Frontal cortex (tissue), 4 donors: ENCODE measurements at places on chromosomes 5 and 9.

DNA sequence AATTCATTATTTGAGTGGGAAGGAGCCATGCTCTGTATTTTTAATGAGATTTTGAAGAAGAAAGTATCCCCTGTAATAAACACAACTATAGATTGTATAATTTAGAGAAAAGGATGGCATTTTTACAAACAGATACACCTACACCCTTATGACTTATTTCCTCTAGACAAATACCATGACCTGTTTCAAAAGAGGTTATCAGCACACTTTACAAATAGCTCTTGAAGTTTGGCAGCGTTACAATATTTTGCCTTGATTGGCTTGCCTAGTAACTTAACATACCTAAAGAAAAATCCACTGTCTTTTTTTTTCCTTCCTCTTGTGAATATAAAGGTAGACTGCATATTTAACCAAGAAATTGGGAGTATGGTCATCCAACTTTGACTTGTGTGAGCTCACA lies 28.5 kb upstream of the CETN3 start:
- no peak for DNase-seq

DNA sequence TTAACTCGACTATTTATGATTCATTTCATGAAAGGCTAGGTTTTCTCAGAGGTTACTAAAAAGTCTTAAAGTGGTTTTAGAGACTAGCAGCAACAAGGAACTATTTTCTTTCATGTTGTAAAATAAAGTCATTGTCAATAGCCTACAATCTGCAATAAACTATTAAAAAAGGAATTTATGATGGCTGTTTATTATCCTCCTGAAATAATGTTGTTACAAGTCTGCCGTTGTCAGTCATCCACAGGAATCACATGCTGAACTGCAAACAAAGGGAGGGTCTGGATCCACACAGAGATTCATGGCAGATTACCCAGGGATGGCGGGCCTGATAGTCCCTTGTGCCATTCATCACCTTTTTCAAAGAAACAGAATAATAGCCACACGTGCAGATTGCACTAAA lies 49.2 kb downstream of the TMEM174 start:
- no peak for DNase-seq

DNA sequence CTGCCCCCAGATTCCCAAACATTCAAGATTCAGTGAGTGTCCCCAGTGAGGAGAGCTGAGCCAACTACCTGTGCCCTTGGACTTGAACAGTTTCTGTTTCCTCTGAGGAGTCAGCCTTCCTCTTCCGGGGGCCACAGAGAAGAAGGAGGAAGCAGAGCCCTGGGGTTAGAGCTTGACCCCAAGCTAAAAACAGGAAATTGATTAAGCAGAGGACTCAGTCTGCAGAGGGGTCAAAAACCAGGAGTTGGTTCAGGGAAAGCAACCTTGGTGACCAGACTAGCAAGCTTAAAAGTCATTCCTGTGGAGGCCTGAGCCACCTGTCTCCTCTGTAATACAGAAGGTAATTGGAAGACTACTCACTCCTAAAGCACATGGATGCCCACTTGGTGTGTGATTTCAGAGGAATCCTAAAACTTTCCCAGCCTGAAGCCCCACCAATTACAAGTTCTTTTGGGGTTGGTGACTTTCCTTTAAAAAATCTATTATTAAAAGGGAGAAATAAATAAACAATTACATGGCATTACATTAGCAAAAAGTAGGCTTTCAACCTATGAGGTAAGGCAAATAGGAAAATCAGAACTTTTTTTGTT lies 64.2 kb upstream of the SELENOP start:
- no peak for DNase-seq

DNA sequence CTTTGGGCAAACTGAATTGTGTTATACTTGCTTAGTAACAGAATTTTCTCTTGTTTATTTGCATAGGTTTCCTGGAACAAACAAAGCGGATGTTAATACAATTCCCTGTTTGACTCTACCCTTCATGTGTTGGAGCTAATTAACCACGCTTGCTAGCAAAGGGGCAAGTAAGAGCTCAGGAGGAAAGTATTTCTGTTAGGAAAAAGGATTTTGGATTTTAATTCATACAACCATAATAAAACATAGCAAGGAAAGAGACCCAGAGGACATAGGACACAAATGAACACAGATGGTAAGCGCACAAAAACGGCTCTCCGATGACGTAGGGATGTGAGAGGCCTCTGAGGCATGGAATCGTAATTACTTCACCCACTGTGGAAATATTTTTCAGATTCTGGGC lies 5.1 kb upstream of the DCAF12 start:
- DNase-seq: no peak

DNA sequence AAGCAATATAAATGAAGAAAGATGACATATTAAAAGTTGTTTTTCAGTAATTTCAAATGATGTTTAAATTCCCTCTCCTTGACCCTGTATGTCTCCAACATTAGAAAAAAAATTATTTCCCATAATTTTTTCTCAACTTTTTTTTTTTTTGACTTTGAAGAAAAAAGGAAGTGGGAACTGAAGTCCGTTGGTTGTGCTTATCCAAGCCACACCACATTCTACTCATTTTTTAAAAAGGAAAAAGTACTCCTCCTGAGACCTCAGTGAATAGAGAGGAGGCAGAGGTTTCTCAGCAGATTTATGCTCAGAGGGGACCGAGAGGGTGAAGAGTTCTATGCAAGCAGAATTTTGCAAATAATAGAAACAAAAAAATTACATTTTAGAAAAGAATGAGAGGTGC lies 123.3 kb downstream of the PCSK5 start:
- DNase-seq: no peak

DNA sequence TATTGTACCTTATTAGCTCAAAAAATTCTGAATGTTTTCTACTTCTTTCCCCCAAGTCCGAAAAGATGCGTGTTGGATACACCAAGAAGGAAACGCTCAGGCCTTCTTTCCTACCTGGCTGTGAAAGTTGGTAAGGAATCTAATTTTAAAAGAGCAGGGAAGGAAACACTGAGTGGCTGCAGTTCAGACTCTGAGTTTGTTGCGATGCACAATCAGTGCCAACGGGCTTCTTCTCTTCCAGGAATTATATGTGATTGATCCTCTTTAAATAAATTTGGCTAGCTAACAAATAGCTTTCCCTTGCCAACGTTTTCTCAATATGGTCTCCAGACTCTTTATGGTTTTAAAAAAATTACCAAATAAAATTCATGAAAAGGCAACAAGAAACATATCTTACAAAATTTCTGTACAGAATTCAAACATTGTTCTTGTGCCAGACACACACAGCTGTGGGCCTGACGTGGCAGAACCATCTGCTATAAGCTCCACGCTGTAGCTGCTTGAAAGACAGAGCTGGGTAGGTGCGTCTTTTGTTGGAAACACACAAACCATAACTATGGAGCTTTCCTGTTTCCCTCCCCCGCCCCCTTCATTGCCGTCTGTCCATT lies 493.1 kb downstream of the ZNF608 start:
- no peak for DNase-seq

DNA sequence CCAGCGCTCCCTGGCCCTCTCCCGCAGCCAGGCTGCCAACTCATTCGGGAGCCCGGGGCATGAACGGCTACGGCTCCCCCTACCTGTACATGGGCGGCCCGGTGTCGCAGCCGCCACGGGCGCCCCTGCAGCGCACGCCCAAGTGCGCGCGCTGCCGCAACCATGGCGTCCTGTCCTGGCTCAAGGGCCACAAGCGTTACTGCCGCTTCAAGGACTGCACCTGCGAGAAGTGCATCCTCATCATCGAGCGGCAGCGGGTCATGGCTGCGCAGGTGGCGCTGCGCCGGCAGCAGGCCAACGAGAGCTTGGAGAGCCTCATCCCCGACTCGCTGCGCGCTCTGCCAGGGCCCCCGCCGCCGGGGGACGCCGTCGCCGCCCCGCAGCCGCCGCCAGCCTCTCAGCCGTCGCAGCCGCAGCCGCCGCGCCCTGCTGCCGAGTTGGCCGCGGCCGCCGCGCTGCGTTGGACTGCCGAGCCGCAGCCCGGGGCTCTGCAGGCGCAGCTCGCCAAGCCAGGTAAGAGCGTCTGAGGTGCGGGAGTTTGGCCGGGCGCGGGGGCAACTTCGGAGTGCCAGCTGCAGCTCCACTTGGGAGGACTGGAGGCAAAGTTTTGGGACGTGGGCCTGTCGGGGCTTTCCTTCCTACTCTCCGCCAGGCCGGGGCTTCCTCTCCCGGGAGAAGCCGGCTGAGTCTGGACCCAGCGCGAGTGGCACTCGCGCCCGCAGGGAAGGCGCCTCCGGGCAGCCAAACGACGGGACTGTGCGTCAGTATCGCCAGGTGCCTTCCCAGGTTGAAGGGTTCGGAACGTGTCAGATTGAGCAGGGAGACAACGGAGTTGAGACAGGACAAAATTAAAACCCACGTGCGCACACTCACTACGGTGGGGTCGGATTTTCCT lies 735 bp downstream of the DMRT3 start:
- DNase-seq: no peak

DNA sequence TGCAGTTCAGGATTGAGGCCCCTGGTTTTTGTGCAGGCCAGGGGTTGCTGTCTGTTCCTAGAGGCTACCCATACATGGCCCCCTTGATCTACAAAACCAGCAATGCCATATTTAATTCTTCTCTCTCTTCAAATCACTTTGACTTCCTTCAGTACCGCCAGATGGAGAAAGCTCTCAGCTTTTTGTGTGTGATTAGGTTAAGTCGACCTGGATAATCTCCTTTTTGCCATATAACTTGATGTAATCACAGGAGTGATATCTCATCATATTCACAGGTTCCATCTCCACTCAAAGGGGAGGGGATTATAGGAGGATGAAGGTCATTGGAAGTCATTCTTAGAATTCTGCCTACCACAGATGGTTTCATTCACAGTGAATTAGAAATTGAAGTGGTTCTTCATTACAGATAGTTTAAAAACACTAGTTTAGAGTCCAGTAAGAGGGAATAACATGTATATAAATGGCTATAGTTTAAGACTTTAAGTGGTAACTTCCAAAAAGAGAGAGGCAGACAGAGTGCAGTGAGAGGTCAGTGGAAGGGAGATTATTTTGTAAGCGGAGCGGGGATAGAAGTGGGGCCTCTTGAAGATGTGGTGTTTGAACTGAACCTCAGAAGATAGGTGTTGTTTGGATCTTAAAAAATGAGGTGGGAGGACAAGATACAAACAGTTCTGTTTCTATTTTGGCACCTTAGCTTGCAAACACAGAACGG lies 85.9 kb downstream of the GALNT10 start:
- DNase-seq: no peak

GRCh38 chr9:128529191-128529590 lies 23.2 kb upstream of the SPTAN1 start:
- no peak for DNase-seq

GRCh38 chr5:73352649-73353230 lies 95.8 kb downstream of the FOXD1 start:
- no peak for DNase-seq

DNA sequence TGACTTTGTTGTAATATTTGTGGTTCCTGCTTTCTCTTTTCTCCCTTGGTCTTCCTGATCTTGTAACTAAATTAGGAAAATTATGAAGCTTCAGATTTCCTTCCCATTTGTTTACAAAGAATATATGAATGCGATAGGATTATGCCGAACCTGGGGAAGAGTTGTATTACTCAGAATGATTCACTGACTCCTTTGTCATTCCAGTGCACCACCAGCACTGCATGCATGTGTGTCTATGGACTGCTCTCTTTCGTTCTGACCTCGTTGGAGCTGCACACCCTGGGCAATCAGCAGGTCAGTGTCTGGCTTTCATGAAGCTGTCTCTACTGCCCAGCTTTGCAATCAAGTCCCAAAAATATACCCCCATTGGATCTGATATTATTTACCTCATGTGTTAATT lies 25.5 kb downstream of the NUP188 start:
- DNase-seq: no peak

DNA sequence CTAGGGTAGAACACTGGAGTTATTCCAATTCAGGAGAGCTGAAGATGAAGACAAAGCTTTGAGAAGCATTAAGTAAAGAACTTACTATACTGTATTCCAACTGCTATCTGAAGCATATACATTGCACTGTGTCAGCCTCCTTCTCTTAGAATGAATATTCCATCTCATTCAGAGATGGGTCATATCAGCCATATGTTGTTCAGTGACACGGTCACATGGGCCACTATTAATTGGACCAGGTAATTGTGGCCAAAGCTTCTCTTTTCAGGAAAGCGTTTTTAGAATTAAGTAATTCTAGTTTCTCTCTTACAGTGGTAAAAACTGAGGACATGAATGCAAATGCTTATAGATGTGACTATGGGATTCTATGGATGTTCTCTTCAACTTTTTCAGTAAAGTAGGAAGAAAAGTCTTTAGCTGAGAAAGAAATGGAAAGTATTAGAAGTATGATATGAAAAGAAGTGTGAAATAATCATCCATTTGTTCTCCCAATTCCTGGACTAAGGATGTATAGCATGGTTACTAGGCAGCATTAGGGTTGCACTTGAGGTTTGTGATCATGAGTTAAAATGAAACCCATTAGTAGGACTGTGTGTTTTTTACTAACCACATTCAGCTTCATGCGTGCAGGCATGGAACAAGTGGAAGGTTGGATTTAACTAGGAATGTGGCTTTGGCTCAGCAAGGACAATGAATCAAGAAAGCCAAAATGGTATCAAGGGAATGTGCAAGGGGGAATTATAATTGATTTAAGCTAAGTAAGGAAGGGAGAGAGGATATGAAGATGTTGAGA lies 40.9 kb downstream of the CETN3 start:
- DNase-seq: no peak

- DNase-seq: no peak
These were observed 156.5 kb upstream of the NFIL3 start for GRCh38 chr9:91580136-91580535.

DNA sequence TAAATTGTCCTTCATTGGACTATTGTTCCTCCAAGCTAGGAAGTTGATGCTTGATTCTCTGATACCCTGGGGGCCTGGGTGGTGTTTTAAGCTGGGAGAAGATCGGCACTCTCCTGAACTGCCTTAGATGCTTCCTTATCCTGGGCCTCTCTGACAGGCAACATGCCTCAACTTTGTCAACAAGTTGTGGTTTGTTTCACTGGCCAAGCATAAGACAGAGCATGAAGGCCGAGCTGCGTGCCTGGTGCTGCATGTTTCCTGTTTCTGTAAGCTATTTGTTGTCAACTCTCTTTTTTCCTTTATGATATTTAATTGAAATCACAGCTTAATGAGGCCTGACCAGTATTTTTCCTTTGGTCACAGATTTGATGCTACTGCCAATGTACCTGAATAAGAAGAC lies 187.6 kb upstream of the TNC start:
- no peak for DNase-seq

GRCh38 chr9:12539580-12539975 lies 153.6 kb upstream of the TYRP1 start:
- no peak for DNase-seq

DNA sequence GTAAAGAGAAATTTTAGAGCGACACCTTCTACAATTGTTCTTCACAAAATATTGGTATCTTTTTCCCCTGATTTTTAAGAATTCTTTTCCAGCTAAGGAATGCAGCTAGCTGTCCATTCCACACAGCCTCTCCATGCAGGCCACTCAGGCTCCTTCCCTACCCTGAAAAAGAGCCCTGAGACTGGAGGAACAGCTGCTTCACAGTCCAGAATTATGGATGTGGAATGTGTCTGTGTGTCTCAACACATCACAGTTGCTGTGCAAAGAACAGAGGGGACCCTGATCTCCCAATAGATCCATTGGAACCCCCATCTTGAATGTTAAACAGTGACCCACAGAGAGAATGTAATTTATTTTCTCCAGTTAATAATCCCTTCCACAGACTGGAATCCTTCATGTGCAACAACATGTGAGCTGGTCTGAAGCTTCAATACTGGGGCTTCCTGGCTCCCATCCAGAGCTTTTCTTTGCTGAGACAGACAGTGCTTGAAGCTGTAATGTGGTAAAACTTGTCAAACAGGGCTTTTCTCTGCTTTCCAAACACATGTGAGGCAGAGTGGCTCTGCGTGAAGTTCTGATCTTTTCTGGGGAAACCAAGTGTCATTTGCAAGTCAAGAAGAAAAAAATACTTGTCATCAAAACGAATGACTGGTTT lies 53.3 kb upstream of the SMC5 start:
- no peak for DNase-seq
